ENCODE measurements at places on chromosomes 16 and 17.

DNA sequence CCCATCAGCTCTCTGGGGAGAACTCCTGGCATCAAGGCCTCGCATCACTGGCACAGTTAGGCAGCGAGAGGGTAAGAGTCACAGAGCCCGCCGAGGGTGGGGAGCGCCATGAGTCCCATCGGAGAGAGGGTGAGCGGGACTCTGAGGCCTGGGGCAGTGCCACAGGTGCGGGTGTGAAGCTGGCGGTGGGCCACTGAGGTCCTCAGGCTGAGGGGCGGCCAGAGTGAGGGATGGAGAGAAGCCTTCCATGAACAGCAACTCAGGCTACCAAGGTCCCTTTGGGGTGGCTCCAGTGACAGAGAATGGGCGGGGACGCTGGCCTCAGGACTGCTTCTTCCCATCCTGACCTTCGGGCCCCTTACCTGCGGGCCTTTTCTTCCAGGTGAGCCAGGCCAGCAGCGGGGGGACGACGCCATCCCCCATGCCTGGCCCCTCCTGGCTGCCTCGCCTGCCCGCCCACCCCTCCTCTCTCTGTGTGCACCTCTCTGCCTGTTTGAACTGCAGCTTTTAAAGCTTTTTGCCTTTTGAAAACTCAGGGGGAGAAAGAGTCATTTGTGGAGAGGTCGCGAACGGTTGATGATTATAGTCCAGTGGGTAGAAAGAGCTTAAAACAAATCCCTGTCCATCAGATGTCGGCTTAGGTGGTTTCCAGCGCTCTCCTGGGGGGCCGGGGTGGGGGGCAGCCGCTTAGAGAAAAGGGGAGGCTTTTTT, 149.3 kb upstream of the GSE1 start:
- DNase-seq = no peak

- DNase-seq = no peak
These were observed 38.5 kb upstream of the SLC47A1 start for GRCh38 chr17:19494961-19495806.

GRCh38 chr17:27609611-27610303, 21.2 kb upstream of the LGALS9 start:
- DNase-seq = peak; percentile 42

DNA sequence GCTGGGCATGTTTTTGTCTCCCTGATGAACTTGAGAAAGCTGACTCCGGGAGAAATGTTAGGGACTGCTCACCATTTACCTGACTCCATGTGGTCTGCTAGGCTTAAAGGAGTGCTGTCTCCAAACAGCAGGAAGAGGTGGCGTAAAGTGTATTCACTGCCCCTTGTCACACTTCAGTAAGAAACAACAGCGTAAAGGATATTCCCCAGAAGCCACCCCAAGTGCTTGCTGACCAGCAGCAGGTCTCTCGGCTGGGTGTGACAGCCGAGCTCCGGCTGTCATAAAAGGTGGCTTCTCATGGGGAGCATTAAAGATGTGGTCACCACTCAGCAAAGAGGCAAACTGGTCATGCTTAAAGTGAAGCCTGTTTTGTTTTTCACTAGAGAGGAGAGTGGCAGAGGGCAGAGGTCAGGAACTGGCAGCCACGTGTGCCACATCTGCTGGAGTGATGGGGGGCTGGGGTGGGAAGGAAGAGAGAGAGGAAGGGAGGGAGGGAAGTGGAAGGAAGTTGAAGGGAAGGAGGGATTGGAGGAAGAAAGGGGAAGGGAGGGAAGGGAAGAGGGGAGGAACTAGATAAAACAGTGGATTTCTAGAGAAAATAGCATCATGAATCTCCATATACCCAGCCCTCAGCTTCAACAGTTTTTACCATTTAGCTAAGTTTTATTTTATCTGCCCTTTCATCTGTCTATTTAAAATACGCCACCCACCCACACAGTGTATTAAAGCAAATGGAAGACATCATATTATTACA, 119.3 kb downstream of the CLEC16A start:
- DNase-seq = no peak

- no peak for DNase-seq
These were observed 916.9 kb upstream of the SOX9 start for GRCh38 chr17:71203953-71204352.

DNA sequence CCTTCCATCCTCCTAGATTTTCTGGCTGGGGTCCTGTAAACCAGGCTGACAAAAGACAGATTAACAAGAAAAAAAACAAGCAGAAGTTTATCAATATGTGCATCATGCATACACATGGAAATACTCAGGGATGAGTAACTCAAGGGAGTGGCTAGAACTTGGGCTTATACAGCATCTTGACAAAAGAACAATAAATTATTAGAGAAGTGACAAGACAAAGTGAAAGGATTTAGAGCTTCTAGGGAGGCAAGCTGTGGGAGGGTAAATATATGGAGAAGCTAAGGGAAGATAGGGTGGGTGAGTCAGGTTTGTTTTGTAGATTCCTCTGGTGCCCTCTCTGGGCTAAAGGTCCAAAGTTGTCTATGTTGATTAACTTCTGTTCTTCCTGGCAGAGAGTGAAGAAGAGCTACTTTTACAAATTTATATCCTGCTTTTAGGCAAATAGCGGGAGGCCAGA, 48.0 kb upstream of the NDRG4 start:
- DNase-seq = no peak

GRCh38 chr17:68910251-68910705, 44.9 kb downstream of the ABCA8 start:
- peak; percentile 31 for DNase-seq

GRCh38 chr16:87620201-87620495, 17.8 kb downstream of the JPH3 start:
- peak; percentile 38 for DNase-seq

DNA sequence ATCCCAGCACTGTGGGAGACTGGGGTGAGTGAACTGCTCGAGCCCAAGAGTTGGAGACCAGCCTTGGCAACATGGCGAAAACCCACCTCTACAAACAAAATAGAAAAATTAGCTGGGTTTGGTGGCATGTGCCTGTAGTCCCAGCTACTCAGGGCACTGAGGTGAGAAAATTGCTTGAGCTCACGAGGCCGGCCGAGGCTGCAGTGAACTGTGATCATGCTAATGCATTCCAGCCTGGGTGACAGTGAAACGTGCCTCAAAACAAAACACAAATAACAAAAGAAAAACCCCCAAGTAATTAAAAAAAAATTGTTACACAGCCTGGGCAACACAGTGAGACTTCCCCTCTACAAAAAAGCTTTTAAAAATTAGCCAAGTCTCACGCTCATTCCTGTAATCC, 5.0 kb downstream of the CCDC47 start:
- DNase-seq = peak; percentile 5

GRCh38 chr16:14491861-14492529, 138.1 kb downstream of the PARN start:
- DNase-seq = no peak

DNA sequence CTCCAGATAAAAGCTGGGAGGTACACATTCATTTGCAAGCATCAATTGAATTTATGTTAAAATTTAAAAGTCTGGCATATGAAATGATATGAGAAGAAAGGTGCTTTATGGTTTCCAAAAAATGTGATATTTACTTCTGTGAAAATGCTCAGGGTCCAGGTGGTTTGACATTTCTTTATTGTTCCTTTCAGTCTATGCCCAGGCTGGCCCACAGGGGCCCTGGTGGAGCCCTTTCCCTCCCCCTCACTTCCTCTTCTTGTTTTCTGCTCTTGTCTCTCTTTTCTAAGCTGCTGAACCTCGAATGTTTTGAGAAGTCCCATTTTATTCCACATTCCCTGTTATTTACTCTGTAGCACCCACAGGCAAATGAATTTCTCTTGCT, 127.8 kb downstream of the HS3ST3B1 start:
- DNase-seq = no peak

- no peak for DNase-seq
These were observed 11.6 kb upstream of the ADGRG1 start for GRCh38 chr16:57616876-57617275.

- DNase-seq = no peak
These were observed 2.3 kb downstream of the CDYL2 start for GRCh38 chr16:80802138-80802537.

DNA sequence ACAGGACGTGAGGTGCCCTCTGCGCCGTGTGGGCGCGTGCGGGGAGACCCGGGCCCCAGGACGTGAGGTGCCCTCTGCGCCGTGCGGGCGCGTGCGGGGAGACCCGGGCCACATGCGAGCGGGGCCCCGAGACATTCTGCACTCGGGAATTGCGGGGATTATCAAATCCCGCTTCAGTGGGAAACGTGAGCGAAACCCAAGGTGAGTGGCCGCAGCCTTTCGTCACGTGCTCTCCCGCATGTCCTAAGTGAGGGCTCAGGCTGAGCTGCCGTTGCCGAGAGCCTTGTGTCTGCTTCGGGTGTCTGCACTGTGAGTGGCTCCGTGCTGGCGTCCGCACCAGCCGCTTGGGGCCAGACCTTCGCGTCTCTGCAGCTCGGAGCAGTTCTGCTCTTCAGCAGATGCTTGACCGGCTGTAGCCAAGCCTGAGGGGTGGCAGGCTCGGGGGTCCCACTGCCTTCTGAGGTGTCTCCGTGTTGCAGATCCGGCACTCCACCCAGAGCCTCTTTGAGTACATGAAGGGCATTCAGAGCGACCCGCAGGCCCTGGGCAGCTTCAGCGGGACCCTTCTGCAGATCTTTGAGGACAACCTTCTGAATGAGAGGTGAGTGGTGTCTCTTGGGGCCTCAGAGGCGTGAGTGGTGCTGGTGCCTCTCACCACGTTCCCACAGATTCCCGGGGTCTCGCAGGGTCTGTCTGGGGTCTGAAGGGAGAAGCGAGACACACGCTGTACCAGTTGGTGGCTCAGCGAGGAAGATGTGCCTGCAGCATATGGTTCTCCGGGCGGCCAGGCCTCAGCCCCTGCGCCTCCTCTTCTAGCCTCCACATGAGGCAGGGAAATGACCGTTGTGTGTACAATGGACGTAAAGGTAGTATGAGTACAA, 90.5 kb upstream of the ZNF750 start:
- DNase-seq = no peak

DNA sequence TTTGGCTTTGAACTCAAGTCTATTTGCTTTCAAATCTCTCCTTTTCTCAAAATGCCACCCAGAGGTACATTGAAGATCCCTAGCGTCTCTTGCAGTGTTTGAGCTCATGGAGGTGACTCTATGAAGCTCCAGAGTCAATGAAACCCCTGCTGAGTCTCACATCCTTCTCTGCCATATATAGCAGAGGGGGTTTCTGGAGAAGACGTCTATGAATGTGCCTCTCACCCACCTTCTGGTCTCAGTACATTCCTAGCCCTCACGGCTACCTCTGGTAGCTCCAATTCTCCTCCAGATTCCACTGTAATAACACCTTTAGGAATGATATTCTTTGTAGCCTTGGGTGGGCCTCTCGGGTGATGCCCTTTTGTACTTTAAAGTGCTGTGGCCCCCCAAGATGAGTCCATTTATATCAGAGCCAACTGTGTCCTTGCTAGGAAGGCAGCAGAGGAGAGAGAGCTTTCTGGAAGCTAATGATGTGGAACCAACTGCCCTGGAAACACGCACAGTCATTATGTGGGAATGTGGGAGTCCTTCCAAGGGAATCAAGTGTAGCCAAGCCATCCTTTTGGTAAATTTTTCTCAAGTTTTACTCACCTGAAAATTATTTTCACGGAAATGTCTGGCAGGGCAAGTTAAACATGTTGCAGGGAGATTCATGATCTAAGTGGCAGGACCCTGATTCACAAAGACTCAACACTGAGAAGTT, 123.4 kb downstream of the ASIC2 start:
- DNase-seq = no peak

- DNase-seq = no peak
These were observed 315.8 kb downstream of the MAF start for GRCh38 chr16:79284766-79285165.

- no peak for DNase-seq
These were observed 16.8 kb downstream of the KCTD5 start for GRCh38 chr16:2698965-2699750.

GRCh38 chr17:58535431-58535830, 21.0 kb upstream of the MTMR4 start:
- no peak for DNase-seq

- DNase-seq = peak; percentile 19
These were observed 71.5 kb downstream of the GAS7 start for GRCh38 chr17:10126616-10127501.

DNA sequence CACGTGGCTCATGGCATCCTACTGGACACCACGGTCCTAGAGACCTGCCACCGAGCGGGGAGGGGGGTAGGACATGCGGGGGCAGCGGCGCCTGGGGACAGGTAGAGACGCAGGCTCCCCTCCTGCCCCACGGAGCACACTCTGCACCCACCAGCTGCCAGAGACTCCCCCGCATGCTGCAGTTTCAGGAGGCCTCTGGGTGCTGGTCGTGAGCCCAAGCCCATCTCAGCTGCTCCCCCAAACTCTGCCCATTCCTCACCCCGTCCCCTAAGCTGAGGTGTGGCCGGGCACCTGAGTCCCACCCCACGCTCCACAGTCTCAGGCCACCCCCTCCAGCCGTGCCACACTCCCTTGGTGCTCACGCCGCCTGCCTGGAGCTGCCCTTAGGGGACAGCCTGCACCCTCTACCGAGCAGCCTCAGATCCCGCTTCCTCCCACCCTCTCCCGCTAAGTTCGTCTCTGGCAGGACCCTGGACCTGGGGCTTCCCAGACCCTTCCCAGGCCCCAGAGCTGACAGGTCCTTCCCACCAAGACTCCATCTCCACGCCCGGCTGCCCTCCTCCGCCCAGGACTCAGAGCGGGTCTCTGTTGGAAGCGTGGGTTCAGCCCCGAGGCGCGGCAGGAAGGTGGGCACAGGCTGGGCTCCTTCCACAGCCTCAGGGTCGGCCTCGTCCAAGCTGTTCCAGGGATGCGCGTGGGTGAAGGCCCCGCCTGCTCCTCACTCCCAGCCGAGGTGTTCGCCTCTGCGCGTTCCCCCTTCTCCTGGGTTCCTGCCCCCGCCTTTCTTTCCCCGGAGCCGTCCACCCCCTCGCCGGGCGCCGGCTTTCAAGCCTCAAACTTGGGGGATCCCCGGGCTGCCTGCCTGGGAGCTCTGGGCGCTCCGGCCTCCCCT, 1.3 kb downstream of the RAB40B start:
- DNase-seq = peak; percentile 38

- peak; percentile 86 for DNase-seq
These were observed 13.4 kb downstream of the MFSD6L start for GRCh38 chr17:8785547-8786413.

GRCh38 chr16:7449808-7450207, 117.2 kb downstream of the RBFOX1 start:
- no peak for DNase-seq

GRCh38 chr16:81881228-81881627, 102.1 kb downstream of the PLCG2 start:
- DNase-seq = no peak

GRCh38 chr17:36808180-36808661, 129.1 kb upstream of the LHX1 start:
- DNase-seq = peak; percentile 85

- no peak for DNase-seq
These were observed 151.3 kb downstream of the RPTOR start for GRCh38 chr17:80695979-80696378.

All from neural progenitor cell (in vitro differentiated cells).